SJCRH30 (cell line): ENCODE measurements at places on chromosomes 12 and 14.

- no peak overlapping the region for H3K4me3 ChIP-seq
- no peak for DNase-seq
- no peaks in the 10 kb centered on the region for H3K4me1 ChIP-seq
- peaks cover 1% of the 10 kb centered on the region; the same call in 1 of the 2 replicates for H3K27me3 ChIP-seq
- H3K36me3 ChIP-seq: no peaks in the 10 kb centered on the region
Measured at GRCh38 chr12:52636592-52637258, 15.3 kb downstream of the KRT2 start.

DNA sequence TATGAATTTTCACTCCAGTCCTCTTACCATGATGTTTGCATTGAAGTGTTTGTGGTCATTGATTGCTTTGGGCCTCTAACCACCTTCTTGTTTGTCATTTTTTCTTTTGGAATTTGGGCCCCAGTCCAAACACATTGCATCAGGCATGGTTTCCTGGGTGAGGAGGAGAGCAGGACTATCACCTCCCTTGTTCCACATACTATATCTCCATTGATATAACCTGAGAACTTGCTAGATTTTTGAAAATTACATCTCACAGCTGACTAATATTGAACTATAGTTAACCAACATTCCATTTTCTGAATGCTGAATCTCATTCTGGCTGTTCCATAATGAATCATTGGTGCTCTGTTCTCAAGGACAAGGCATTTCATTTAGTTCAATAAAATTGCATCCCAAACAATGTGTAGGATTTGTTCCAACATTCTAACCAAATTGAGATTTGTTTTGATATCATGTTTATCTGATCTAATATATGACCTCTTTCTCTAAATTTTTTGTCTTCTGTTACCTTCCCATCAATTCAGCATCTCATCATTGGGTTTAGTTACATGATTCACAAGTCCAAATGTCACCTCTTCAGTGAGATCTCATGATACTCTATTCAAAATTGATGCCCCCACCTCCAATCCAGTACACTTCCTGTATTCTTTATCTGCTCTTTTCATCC is 329.0 kb downstream of the ZFP36L1 start:
- H3K27me3 ChIP-seq: no peaks in the 10 kb centered on the region
- H3K4me3 ChIP-seq: no peak overlapping the region
- H3K27ac ChIP-seq: no peak overlapping the region
- DNase-seq: no peak
- peaks cover 44% of the 10 kb centered on the region for H3K4me1 ChIP-seq
- H3K36me3 ChIP-seq: no peaks in the 10 kb centered on the region

DNA sequence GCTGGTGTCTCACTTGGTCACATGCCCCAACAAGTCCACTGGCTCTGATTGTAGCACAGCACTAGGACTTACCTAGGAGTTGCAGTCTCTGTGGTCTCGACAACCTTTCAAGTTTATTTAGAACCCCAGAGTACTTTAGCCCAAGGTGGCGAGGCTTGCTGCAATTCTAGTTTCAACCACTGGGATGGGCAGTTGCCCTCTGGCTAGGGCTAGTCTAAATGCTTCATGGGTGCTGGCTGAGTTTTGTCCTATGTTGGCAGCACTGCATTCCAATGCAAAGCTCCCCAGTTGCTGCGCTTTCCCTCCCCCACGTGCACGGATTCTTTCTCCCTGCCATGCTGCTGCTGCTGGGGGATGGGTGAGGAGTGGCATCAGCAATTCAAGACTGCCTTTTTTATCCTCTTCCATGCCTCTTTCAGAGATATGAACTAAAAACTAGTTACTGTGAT is 207.9 kb downstream of the SYNE2 start:
- peaks cover 5% of the 10 kb centered on the region for H3K36me3 ChIP-seq
- no peaks in the 10 kb centered on the region for H3K27me3 ChIP-seq
- no peak overlapping the region for H3K27ac ChIP-seq
- peaks cover 13% of the 10 kb centered on the region; the same call in 1 of the 2 replicates for H3K4me1 ChIP-seq
- no peak overlapping the region for H3K4me3 ChIP-seq
- DNase-seq: no peak

- H3K36me3 ChIP-seq: no peaks in the 10 kb centered on the region
- peak overlapping the region; percentile 41 for H3K27ac ChIP-seq
- DNase-seq: peak; percentile 22
- no peaks in the 10 kb centered on the region for H3K27me3 ChIP-seq
Measured at GRCh38 chr14:59275668-59276067, 87.2 kb downstream of the DAAM1 start.

DNA sequence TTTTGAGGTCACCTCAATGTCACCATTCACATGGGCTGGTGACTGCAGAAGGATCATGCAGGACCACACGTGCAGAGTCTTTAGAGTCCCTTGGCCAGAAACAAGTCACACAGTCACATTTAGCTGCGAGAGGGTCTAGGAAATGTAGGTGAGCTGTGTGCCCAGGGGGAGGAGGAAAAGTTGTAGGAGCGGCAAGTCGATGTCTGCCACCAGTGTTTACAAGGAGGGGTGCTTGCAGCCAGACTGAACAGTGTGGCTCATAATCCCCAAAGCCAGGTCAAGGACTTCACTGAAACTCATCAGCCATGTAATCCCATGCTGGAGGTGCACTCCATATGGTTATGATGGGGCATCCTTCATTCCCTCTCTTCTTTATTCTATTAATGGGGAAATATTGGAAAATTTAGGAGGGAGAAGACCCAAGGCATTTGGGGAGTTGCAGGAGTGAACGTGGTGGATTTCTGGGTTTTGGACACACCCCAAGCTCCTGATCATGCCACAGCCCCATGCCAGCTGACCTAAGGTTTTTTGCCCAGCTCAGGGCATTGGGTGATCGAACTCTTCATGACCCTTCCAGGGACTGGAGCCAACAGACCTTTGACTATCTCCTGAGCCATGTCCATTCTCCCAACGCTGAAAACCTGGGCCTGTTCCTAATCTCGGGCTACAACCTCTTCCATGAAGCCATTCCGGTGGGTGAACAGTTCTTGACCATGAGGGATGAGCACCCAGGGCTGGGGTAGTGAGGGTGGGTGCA is 7.2 kb downstream of the DAO start:
- H3K27ac ChIP-seq: no peak overlapping the region
- DNase-seq: no peak
- H3K36me3 ChIP-seq: no peaks in the 10 kb centered on the region
- H3K4me3 ChIP-seq: no peak overlapping the region

DNA sequence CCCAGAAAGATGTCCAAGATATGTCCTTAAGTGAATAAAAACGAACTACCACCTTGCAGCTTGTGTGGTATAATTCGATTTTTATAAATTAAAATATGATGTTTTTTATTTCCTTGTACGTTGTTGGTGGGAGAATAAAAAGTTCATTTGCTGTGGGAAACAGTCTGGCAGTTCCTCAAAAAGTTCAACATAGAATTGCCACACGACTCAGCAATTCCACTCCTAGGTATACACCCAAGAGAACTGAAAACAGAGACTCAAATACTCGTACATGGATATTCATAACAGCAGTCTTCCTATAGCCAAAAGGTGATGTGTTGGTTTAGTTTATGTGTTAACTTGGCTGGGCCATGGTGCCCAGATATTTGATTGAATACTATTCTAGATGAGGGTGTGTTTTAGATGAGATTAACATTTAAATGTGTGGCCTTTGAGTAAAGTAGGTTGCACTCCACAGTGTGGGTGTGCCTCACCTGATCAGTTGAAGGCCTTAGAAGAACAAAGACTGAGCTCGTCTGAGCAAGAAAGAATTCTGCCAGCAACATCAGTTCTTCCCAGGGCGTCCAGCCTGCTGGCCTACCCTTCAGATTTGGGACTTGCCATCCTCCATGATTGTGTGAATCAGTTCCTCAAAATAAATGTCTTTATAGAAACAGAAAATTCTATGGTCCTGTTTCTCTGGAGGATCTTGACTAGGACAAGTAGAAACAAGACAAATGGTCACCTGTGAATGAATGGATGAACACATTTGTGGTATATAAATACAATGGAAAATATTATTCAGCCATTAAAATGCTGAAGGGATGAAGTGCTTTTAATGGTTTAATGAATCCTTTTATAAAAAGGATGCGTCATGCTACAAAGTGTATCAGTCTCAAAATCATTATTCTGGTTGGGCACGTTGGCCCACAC is 5.1 kb upstream of the DENR start:
- H3K36me3 ChIP-seq: no peaks in the 10 kb centered on the region
- H3K4me1 ChIP-seq: peaks cover 8% of the 10 kb centered on the region
- H3K27ac ChIP-seq: no peak overlapping the region
- no peak for DNase-seq
- H3K4me3 ChIP-seq: no peak overlapping the region

- no peak overlapping the region for H3K27ac ChIP-seq
- no peaks in the 10 kb centered on the region for H3K4me1 ChIP-seq
- DNase-seq: no peak
Measured at GRCh38 chr14:60768602-60769001, 34.0 kb downstream of the MNAT1 start.

DNA sequence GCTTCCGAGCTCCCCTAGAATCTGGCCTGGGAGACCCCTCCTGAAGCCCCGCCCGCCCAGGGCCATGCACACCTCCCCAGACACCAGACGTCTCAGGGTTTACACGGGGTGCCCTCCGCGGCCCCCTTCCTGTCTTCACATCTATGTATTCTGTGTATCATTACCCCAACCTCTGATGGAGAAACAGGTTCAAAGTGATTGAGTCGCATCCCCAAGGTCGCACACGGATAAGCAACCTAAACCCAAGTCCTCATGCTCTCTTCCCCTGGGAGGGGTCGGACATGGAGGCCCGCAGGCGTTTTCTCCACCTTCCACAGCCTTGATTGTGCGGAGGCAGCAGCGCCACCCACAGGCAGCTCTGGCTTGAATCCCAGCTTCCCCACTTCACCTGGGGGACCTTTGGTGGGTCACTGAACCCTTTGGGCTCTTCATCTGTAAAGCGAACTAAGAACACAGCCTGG is 237.3 kb downstream of the BCL11B start:
- H3K36me3 ChIP-seq: no peaks in the 10 kb centered on the region
- no peak for DNase-seq
- H3K4me3 ChIP-seq: no peak overlapping the region

DNA sequence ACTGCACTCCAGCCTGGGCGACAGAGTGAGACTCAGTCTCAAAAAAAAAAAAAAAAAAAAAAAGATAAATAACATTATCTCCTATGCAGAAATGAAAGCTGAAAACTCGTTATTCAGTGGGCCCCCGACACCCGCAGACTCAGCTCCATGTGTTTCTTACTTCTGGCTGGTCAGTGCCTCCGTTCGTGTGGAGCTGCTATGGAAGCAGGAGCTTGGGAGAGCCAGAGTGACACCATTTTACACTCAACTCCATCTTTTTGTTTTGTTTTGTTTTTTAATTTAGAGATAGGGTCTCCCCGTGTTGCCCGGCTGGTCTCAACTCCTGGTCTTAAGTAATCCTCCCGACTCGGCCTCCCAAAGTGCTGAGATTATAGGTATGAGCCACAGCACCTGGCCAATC is 13.3 kb upstream of the PLEKHG6 start:
- no peak overlapping the region for H3K4me3 ChIP-seq
- no peaks in the 10 kb centered on the region; the same call in 1 of the 2 replicates for H3K27me3 ChIP-seq
- DNase-seq: no peak
- H3K36me3 ChIP-seq: no peaks in the 10 kb centered on the region
- no peaks in the 10 kb centered on the region for H3K4me1 ChIP-seq

DNA sequence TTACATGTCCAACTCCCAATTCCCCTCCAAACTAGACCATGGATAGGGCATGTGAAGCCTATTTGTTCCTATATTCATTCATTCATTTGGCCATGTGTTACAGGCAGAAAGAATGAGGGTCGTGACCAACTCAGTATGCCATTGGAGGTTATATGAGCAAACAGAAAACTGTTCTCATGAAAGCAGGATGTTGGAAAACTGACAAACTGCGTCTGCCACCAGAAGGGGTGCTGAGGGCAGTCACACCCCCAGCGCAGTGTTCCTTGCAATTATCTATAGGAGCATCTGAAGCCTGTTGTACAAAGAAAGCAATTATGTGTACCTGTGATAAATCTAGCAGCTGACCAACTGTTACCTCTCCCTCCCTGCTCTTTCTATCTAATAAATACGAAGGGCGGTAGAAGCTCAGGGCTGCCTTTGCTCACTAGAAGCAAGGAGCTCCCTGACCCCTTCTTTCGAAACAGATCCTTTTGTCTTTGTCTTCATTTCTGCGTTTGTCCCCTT is 21.1 kb downstream of the ENTPD5 start:
- H3K27me3 ChIP-seq: no peaks in the 10 kb centered on the region
- H3K4me1 ChIP-seq: no peaks in the 10 kb centered on the region
- no peak for DNase-seq
- H3K27ac ChIP-seq: no peak overlapping the region
- no peak overlapping the region for H3K4me3 ChIP-seq

GRCh38 chr12:63354969-63355368 is 204.0 kb upstream of the AVPR1A start:
- H3K27ac ChIP-seq: no peak overlapping the region
- H3K36me3 ChIP-seq: no peaks in the 10 kb centered on the region
- H3K27me3 ChIP-seq: no peaks in the 10 kb centered on the region
- H3K4me3 ChIP-seq: no peak overlapping the region

DNA sequence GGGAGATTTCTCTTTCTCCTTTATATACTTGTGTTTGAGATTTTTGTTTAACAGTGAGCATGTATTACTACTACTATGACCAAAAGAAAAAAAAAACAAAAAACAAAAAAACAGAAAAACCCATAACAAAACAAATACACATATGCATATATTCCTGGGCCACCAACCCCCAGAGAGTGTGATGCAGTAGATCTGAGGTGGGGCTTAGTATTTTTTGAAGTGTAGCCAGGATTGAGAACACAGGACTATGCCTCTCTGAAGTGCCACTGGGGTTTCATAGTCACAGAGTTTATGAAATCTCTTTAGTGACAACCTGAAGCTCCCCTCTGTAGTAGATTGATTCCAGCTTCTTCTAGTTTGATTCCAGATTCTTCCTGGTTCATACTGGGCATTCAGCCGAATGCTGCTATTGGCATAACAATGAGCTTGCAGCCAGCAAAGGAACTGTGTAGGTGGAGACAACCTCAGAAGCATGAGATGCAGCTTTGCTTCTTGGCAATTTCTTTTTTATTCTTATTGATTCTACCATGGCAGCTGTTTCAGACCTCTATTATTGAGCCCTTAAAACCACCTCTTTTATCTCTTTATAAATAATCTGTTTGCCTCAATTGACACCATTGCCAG is 15.5 kb upstream of the ANO4 start:
- H3K36me3 ChIP-seq: no peaks in the 10 kb centered on the region
- H3K4me1 ChIP-seq: no peaks in the 10 kb centered on the region
- no peaks in the 10 kb centered on the region for H3K27me3 ChIP-seq
- no peak for DNase-seq

DNA sequence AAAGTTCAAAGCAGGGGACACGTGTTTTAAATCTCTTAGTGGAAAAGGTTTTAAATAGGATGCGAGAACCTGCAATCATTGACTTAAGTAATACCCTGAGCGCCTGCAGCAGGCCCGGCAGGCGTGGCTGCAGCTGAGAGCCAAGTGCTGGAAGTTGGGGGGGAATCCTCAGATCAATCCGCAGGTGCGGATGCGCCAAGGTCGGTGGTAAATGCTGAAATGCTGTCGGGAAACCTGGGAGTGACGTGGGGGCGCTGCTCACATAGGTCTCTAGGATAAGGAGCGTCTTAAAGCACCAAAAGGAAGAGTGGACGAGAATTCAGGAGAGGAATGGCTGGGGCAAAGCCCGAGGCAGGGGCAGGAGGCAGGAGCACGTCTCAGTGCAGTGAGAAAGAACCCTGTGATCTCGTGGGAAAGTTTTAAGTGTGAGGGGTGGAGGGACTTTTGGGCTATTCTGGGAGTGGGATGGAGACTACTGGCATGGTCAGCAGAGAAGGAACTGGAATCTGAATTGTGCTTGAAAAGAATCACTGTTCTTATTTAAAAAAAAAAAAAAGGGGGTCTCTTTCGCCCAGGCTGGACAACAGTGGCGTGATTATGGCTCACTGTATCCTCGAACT is 883 bp upstream of the CDCA4 start:
- peak overlapping the region; percentile 67 for H3K27ac ChIP-seq
- H3K4me3 ChIP-seq: peak overlapping the region; percentile 67
